Fibroblast of lung (primary cell): ENCODE measurements at places on chromosomes 5 and 9. TPM values are rescaled to one million over a fixed set of nuclear protein-coding genes. Genes with fewer than 3 reads are reported as not detected.

SAXO1 gene
- total RNA-seq, result under 0.01 and 0.17 TPM in 2 replicates

DNA sequence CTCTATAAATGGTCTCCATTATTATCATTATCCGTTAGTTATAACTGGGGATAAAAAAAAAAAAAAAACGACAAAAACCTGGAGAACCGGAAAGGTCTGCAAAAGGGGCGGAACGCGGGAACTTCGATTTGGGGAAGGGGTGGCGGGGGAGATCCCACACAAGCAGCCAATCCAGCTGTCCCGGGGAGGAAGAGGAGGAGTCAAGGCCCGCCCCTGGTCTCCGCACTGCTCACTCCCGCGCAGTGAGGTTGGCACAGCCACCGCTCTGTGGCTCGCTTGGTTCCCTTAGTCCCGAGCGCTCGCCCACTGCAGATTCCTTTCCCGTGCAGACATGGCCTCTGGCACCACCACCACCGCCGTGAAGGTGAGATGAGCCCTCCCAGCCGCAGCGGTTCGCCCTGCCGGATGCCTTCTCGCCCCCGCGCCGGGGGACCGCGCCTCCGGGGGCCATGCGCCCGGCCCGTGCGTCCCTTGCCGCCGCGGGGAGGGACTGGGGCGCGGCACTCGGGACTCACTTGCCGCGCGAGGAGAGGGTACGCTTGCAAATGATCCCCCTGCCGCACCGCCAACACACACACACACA is at the start of gene MTAP:
Gene MTAP (plus strand): TSS at position 219 of the 583 bp plus-strand sequence. CDS start 113 bp downstream, at position 332.
- peak; percentile 97 for DNase-seq

DNA sequence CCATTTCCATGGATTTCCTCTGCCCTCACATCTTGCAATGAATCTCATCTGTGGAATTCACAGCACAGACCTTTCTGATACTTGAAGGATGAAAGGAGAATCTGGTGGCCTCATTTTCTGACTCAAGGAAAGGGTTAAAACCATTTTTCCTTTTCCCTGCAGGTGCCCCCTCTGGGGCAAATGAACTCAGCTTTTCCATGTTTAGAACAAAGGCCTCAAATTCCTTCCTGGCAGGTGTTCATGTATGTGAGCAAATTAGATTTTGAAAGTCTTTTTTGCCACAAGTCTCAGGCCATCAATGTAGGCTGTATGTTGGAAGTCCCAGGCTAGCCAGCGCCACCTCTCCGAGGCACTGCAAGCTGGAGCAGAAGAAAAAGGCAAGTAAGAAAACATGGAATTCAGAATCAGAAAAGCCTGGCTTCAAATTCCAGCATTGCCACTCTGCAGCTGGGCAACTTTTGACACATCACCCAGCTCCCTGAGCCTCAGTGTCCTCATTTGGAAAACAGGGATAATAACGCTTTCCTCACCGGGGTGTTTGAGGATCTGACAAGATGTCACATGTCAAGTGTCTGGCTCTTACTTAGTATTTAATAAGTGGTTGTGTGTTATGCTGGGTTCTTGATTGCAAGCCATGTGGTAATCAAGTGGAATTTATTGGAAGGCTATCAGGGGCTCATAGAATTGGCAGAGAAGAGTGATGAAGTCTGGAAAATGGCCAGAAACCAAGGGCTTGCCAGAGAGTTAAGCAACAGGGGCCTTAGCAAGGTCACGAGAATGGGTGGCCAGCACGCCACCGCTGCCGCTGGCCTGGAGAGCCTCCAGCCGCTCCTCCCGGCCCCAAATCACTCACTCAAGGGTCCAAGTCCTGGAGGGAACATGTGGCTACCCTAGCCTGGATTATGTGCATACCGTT is 48.4 kb upstream of the SMIM23 start:
- DNase-seq, result peak; percentile 56

DNA sequence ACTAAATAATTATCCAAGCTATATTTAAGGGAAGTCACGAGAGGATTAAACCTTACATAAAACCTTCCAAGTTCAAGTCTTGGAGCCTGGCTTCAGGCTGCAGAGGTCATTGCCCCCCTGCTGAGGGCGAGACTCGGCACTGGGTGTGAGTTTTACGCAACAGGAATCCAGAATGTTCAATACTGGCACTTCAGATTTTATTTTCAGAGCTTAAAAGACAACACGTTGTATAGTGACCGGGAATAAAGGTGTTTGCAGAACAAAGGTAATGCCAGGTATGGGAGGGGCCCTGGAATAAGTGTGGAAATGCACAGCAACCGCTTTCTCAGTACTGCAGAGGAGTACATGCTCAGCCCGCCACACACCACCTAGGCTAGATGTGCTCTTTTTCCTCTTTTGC is 207.0 kb downstream of the GAPVD1 start:
- DNase-seq, result no peak

GRCh38 chr9:97710356-97711222 is 13.4 kb upstream of the XPA start:
- DNase-seq, result peak; percentile 49

- no peak for DNase-seq
These were observed 58.5 kb upstream of the GNE start for GRCh38 chr9:36316611-36317317.

DNA sequence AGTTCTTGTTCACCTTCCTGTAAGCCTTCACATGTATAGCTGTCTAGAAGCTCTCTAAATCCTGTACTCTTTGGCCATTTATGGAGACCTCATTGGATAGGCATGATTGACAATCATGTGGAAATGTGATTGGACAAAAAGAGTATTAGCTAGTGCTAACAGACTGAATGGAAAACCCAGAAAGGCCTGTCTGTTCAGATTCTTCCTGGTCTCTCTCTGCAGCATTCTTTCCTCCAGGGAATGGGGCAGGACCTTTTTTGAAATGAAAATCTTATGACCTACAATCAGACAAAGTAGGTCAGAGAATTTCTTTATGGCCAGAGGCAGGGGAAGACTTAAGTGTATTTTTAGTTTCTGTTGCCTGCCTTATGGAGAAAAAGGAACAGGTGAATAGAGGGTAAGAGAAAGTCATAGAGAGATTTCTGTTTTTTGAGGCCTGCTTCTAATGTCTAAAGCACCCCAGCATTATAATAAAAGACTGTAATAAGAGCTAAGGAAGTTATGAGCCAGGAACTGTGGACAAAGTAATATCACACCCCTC is 152.4 kb upstream of the CCDC152 start:
- DNase-seq, result no peak

- DNase-seq, result no peak
These were observed 9.0 kb downstream of the FCN2 start for GRCh38 chr9:134889386-134890154.

DNA sequence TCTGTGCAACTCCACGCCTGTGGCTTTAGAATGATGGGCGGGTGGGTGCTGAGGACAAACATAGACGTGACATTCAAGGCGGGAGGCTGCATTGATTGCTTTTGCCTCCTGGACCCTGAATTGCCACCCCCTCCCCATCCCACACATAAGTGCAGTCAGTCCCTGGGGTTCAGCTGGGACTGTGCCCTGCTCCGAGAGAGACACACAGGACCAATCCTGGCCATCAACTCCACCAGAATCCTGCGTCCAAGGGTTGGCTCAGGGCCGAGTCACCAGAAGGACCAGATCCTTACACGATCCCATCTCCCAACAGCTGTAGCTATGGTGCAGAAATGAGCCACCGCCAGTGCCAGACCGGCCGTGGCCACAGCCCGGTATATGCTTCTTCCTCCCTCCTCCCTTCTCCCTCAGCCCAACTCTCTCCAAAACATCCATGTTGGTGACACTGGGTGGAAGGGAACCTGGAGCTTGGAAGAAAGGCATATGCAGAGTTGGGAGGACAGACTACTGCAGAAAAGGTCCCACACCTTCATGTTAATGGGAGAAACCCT is 27.4 kb downstream of the IRX2 start:
- no peak for DNase-seq

DNA sequence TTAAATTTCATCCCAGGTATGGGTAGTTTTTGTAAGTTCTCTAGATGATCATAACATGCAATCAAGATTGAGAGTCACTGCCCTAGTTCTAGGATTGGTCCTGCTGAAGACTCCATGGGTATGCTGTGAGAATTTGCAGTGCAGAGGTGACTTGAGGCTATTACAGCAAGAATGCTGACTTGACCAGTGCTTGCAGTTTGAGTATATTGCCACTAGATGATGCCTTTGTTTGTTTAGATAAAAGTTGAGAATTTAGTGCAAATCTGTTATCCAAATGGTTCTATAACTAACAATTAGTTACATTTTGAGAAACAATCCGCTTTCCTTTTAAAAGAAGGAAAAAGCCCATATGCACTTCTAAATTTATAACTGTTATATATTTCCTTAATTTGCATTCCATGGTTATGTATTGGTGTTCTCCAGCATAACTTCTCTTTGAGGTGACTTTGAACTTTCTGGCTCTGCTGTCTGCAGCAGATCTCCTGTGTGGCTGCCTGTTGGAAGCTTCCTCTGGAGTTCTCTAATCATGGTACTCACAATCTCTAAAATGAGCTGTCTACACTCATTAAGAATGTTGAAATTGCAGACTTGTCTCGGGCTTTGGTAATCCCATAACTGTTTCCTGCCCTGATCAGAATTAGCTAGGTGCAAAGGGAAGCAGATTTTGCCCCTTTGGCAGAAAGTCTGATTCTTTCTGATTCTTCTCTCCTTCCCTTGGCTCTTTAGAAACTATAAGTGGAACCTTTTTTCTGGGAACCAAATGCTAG is 24.9 kb downstream of the MELK start:
- peak; percentile 63 for DNase-seq

MEIKIN gene
- total RNA-seq, result under 0.01 TPM in 1 of 2 replicates, not detected in the other

MRPS27 gene
- 72.7 and 86.5 TPM in 2 replicates for total RNA-seq

- DNase-seq, result peak; percentile 74
These were observed 84.7 kb downstream of the PARP8 start for GRCh38 chr5:50751064-50751657.
